Articular chondrocyte of knee joint (primary cell): ENCODE measurements at places on chromosomes 4 and X. TPM values are rescaled to one million over a fixed set of nuclear protein-coding genes. Genes with fewer than 3 reads are reported as not detected.

Gene CLDN22
- total RNA-seq: not detected in 2 replicates

Gene ABLIM2
- 0.43 and 0.52 TPM in 2 replicates for total RNA-seq

Gene FRMD7
- total RNA-seq: 1.6 and 1.8 TPM in 2 replicates

Gene ELOVL6
- total RNA-seq: 8.4 and 10.5 TPM in 2 replicates

Gene ERAS
- total RNA-seq: not detected in 2 replicates

Gene SMIM31
- 0.11 TPM in 1 of 2 replicates, not detected in the other for total RNA-seq

Gene IL13RA2
- 11.9 and 20.0 TPM in 2 replicates for total RNA-seq

Gene VCX
- not detected in 2 replicates for total RNA-seq

Gene TCEAL1
- total RNA-seq: 33.9 and 34.0 TPM in 2 replicates

Gene CLNK
- total RNA-seq: not detected in 2 replicates

Gene ABCB7
- total RNA-seq: 26.9 and 27.6 TPM in 2 replicates

Gene APOO
- 6.3 and 8.8 TPM in 2 replicates for total RNA-seq

Gene MXD4
- 49.4 and 50.0 TPM in 2 replicates for total RNA-seq

Gene MAGEA12
- not detected in 2 replicates for total RNA-seq

Gene RRH
- total RNA-seq: 0.11 and 0.13 TPM in 2 replicates

Gene KCNE5
- total RNA-seq: 0.11 and 0.39 TPM in 2 replicates

Gene FAT1
- 334 and 410 TPM in 2 replicates for total RNA-seq

Gene MID2
- 28.6 and 32.4 TPM in 2 replicates for total RNA-seq

Gene KDR
- total RNA-seq: 0.13 and 0.43 TPM in 2 replicates

Gene MEPE
- not detected in 2 replicates for total RNA-seq

Gene FDCSP
- total RNA-seq: not detected in 2 replicates

Gene SERTM2
- not detected in 2 replicates for total RNA-seq

Gene PAGE1
- total RNA-seq: not detected in 2 replicates
